Pulmonary artery endothelial cell (primary cell): ENCODE measurements at places on chromosomes 4 and X. TPM values are rescaled to one million over a fixed set of nuclear protein-coding genes. Genes with fewer than 3 reads are reported as not detected.

RBBP7 gene
- 174 and 192 TPM in 2 replicates for total RNA-seq

STK32B gene
- 12.4 and 16.8 TPM in 2 replicates for total RNA-seq

ALAS2 gene
- total RNA-seq: not detected in 2 replicates

UGT2B15 gene
- not detected in 2 replicates for total RNA-seq

MAGEC3 gene
- not detected in 2 replicates for total RNA-seq

MAGEA11 gene
- total RNA-seq: not detected in 2 replicates

GJB1 gene
- total RNA-seq: not detected in 2 replicates

SERTM2 gene
- total RNA-seq: not detected in 2 replicates

UBE2A gene
- 20.4 and 26.2 TPM in 2 replicates for total RNA-seq
